Stimulated activated CD4-positive, alpha-beta T cell treated with anti-CD3 and anti-CD28 coated beads, Interleukin-1b, Interleukin-23, amount 100 ng/mL, for 1 hour (primary cell): ENCODE measurements at places on chromosomes 7 and 10.

GRCh38 chr10:79176949-79177602 is 108.3 kb downstream of the ZMIZ1 start:
- DNase-seq = no peak

DNA sequence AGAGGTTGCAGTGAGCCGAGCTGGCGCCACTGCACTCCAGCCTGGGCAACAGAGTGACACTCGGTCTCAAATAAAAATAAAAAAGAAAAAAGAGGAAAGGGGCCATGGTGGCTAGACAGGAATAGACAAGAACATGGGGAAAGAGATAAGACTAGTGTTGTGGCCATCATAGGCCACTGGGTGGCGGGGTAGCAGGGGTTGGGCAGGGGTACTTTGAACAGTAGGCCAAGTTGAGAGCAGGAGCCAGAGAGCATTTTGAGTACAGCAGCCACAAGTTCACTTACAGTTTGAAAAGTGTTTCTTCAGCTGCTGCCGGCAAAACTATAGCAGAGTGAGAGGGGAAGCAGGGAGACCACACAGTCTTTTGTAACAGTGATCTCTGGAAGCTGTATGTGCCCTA is 656.0 kb downstream of the CNTNAP2 start:
- no peak for DNase-seq

DNA sequence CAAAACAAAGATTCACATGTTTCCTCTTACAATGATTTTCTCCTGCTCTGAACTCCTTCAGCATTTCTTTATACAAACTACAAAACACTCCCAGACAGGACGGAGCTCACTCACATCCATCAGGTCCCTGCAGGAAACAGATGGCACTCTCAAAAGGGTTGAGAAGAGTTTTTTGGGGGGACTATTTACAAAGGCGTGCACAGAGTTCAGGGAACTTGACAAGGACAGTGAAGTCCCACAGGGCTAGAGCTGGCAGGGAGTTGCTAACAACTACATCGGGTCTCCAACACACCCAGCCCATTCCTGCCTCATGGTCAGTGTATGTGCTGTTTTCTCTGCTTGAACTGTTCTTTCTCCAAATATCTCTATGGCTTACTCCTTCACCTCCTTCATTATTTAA is 24.7 kb upstream of the YAE1 start:
- DNase-seq = no peak

DNA sequence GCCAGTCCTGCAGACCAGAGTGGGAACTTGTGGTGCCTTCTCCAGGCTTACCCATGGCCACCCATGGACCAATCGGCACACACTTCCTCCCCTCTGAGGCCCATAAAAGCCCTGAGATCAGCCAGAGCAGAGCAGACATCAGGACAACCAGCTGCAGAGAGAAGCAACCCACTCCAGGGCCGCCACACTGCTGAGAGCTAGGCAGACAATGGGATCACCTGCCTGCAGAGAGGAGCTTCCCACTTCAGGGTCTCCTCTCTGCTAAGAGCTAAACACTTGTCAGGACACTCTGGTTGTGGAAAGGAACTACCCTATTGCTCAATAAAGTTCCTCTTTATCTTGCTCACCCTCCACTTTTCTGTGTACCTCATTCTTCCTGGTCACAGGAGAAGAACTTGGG is 34.0 kb downstream of the C7orf25 start:
- DNase-seq = no peak

DNA sequence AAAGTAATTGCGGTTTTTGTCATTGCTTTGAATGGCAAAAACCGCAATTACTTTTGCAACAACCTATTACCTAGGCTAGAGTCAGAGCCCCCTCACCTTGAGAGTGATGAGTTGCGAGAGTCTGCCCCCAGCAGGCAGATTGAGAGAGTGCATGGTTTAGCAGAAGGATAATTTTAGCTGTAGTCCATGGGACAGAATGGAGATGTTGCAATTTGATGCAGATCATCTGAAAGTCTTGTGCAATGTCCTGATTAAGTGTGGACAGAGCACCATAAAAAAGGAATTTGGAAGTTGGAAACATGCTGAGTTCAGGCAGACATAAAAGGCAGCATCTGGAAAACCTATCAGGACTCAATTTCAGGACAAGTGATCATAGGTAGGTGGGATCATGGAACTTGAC is 48.7 kb downstream of the GPR141 start:
- DNase-seq = no peak

DNA sequence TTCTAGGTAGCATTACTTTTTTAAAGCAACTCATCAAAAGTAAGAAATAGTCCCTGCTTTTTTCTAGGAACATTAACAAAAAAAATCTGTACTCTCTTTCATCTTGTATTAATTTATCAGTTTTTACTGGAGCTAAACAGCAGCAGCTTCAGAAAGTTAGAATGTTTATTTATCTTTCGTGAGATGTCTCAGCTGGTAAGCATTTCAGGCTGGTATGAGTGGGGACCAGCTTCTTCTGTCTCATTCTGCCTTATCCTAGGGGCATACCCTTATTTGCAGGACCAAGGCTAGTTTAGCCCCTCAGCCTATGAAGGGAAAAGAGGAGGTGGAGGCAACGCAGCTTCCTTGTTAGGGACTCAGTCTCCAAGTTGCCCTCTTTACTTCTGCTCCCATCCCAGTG is 35.1 kb downstream of the LANCL2 start:
- no peak for DNase-seq

- no peak for DNase-seq
Measured at GRCh38 chr7:71613313-71613712, 481.4 kb downstream of the GALNT17 start.
